ENCODE measurements at places on chromosomes 5 and 9.

DNA sequence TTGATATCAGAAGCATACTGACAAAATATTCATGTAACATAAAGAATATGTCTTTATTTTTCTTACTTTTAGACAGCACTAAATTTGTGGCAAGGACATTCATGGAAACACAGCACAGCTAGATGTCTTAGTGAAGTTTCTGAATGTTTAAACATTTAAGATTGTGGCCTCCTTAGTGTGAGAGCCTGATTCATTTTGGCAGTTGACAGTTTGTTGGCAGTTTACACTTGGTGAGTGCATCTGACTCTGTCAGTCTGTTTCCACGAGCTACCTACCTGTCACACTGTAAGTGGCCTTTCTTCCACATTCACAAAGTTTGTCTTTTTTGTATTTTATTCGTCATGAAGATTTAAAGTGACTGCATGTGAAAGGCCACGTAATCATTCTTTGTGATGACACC is 436.8 kb downstream of the TUSC1 start:
- no peak for DNase-seq

GRCh38 chr9:19781240-19781639 is 7.6 kb downstream of the SLC24A2 start:
- DNase-seq: no peak

DNA sequence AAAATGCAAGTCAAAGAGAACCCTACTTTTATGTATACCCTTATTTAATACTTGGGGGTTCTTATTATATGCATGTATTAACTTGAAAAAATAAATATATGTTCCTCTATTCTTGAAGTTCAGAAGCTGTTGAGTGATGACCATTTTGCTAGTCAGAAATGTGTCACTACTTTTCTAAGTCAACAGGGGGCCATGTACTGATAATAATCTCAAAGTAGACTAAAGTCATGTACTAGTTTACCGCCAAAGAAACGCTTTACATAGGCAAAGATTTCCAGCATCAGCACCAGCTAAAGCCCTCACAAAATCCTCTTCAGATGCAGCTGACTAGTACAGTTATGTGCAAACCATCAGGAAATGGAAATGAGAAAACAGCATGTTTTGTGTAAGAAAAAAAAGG is 5.7 kb upstream of the BHMT start:
- no peak for DNase-seq

- no peak for DNase-seq
These were observed 12.2 kb downstream of the MEGF9 start for GRCh38 chr9:120702075-120702474.

GRCh38 chr5:66161356-66161755 is 17.3 kb downstream of the SREK1 start:
- no peak for DNase-seq

DNA sequence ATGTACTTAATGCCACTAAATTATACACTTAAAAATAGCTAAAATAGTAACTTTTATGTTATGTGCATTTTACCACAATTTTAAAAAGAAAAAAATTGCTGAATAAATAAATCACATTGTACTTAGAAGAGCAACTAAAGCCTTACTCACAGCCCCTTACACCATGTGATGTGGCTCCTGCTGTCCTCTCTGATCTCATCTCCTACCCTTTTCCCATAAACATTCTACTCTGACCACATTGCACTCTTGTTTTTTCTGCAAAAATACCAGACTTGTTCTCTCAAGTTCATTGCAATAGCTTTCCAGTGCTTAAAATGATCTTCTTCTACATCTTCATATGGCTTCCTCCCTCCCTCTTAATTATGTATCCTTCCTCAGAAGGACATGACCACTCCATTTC is 268.4 kb downstream of the ELAVL2 start:
- no peak for DNase-seq

- no peak for DNase-seq
These were observed 245.7 kb upstream of the IRX1 start for GRCh38 chr5:3349704-3350565.

DNA sequence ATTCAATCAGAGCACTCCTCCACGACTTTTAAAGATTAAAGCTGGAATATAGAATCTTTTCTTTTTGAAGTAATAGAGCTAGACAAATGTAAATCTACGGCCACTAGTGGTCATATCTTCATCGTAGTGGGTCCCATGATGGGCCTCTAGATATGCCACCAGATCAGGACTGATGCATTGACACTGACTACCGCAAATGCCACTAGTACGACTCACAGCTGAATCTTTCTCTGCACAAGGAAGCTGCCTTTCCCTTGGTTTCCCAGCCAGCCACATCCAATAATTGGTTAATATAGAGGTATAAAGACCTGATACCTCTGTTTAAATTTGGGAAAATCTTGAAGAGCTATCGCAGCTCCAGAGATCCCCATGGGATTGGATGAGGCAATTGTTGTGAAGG is 37.8 kb upstream of the ADRB2 start:
- DNase-seq: no peak

Data from activated T-cell treated with anti-CD3 and anti-CD28 coated beads for 48 hours (primary cell).